ENCODE measurements at places on chromosomes 5 and 9.

DNA sequence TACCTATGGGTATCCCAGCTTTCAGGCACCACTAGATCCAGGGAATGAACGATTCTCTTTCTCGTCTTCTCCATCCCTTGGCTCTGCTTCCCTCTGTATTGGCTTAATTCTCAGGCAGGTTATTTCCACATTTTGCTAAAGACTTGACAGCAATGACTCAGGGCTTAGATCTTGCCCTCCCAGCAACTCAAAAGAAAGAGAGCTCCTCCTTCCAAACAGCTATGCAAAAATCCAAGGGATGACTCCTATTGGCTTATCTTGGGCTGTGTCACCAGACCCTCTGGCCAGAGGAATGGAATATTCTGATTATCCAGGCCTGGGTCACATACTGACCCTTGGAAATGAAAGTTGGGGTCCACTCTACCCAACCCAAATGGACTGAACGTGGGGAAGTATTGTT is 270.2 kb downstream of the NTRK2 start:
- DNase-seq = no peak

DNA sequence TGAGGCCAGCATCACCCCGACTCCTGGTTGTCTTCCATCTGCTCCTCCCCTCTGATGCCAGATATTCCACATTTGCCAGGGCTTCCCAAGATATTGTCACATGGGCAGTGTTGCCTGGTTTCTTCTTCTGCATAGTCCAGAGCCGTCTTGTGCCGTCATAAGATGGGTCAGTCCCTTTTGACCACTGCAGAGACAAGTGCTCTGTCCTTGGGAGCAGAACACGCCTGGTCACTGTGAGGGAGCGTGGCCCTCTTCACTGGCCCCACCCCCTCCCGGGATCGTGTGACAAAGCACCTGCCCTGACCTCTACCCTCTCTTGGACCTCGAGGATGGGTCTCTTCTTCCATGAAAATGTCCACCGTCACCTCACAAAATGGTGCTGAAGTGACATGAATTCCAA is 41.6 kb downstream of the UBE2QL1 start:
- no peak for DNase-seq

DNA sequence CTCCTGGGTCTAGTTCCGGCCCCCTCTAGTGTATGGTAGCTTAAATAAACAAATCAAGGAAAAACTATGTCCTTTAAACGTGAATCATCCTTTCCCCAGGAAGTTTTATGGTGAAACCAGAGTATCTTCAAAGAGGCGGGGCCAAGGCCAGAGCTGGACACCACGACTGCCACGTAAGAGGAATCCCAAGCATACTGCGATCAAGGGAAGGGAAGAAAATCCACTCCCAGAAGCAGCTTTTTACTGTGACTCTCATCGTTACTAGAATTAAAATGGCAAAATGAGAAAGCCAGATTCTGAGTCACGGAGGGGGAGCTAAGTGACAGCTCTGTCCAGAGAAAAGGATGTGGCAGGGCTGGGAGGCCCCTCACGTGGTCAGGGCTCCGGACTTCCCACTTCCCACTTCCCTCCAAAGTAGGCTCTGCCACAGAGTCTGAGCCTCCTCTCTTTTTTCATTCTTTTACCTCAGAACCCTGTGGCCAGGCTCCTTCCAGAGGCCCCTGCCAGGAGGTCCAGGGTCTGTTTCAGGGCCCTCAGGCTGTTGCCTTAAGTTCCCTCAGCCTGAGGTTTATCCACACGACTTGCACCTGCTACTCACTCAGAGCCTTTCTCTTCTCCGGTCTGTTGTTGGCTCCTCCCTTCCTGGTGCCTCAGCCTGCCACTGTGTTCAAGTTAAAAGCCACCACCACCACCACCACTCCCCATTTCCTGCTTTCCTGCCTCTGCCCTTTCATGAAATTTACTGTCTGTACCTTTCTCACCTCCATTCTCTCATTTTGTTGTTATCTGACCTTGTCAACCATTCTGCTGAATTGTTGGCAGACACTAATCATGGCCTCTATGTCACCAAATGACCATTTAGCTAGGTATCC is 1.4 kb upstream of the GLRX start:
- no peak for DNase-seq

- DNase-seq = no peak
Measured at GRCh38 chr9:18067548-18068120, 406.3 kb upstream of the ADAMTSL1 start.

DNA sequence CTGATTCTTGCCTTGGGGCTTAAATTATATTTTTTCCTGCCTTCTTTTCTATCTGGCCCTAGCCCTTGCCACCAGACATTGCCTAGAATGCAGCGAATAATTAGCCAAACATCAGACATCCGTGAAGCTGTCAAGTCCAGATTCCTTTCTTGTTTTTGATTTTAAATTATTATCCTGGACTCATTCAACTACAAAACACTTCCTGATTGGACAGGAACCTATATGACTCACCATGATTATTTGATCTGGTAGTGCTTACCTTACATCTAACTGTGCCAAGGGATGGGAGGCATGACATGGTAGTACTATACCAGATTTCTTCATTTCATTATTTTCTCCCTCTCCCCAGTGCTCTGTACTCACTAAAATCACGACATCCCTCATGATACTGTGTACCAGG is 829.6 kb downstream of the TLR4 start:
- DNase-seq = no peak

DNA sequence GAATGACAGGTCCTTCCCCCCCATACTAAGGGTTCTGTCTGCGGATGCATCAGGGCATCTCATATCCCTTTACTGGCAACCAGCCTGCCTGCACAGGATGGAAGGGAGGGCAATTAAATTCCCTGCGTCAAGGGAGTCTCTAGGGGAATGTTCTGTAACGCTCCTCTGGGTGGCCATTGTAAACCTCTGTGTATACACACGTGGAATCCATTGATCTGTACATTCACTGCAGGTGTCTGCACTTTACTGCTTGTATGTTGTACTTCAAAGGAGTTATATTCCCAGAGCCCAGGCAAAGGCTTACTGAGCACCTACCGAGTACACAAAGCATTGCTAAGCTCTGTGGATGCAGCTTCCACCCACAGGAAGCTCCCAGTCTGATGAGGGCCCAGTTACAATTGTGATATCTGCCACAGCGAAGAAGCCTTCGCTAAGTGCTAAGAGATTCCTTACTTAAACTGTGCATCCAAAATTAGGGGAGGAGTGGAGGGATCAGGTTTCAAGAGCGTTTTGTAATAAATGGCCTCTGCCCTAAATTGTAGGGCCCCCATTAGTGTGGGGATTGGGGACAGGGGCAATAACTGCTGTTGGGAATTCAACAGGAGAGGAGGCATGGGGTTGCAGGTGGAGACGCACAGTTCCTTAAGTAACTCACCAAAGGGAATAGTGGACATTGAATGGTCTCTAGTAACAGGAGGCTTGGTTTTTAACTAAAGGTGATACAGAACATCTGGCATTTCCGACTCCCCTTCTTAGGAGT is 1.5 kb upstream of the RETREG1 start:
- DNase-seq = no peak

DNA sequence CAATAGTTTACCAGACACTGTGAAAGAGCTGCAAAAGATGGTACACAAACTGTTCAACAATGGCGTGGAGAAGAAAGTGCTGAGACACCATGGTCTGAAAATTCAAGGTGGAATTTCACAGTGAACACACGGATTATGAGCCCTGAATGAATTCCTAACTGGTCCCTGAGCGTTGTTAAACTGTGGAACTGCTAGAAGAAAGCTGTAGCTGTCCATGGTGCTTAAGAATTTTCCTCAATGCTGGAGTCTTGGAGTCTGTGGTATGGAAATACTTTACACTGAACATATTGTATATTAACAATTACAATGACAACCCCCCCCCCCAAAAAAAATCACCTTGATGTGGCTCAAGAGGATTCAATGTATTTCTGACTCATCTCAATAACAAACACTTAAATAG is 68.5 kb downstream of the SLC24A2 start:
- DNase-seq = no peak

- peak; percentile 22 for DNase-seq
Measured at GRCh38 chr5:132777209-132778069, at the start of gene SEPTIN8. TSS of gene SEPTIN8 (minus strand) at chr5:132777239. CDS start at chr5:132777137, 102 bp downstream.

DNA sequence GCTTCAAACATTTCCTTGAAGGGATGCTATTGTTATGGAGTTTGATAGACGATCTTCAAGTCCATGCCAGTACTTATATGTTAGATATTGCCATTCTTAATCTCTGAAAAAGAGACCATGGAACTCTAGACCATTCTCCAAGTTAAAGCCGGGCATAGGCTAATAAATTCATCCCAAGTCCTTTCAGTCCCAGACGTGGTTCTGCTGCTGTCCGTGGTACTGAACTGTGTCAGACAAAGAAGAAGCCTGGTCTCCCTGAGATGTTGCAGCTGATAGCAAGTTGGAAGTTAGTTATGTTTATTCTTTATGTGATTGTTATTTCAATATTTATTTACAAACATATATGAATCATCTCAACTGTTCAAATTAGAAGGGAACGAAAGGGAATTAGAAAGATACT is 158.7 kb downstream of the NMUR2 start:
- DNase-seq = no peak

DNA sequence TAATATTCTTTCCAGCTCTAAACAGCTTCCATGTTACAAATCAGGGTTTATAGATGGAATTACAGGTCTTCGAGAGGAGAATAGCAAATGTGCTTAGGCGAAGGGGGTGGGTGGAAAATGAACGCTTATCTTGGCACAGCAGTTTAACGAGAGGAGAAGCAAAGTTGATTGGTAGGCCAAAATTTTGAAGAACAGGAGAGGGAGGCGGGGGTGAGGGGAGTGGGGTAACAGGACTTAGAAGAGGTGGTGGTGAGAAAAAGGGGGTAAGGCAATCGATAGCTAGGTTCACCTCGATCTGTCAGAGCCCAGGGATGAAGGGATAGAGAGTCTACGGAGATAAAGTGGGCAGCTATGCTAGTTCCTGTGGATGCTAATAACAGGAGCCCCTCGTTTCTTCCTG is 764 bp downstream of the ANKRA2 start:
- no peak for DNase-seq

DNA sequence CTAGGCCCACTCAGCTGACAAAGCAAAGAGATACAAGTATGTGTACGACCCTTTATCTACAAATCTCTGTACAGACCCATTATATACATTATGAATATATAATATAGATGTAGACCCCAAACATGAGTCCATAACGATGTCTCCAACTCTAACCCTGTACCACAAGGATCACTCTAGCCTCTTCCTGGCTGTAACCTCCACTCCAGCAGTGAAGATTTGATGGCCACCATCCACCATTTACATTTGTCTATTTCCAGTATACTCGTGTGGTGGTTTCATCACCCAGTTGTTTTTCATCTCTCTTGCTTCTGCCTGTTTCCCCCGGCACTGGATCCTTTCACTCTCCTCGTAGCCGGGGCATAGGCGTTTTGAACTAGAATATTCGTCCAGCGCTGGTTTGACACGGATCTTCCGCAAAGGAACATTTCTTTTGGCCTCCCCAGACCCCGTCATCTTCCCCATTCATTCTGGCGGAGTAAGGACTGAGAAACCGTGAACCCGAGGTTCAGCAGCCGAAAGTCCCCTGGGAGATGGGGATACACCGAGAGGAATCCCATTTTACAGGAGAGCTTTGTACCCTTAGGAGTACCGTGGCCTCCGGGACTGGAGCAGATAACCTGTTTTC is 828 bp upstream of the TRIO start:
- no peak for DNase-seq

- no peak for DNase-seq
Measured at GRCh38 chr9:133090187-133090586, 28.4 kb downstream of the CEL start.

- no peak for DNase-seq
Measured at GRCh38 chr5:178740181-178740557, 9.7 kb upstream of the ZNF354A start.

GRCh38 chr9:129414993-129415941 is 205.6 kb downstream of the C9orf50 start:
- DNase-seq = no peak

DNA sequence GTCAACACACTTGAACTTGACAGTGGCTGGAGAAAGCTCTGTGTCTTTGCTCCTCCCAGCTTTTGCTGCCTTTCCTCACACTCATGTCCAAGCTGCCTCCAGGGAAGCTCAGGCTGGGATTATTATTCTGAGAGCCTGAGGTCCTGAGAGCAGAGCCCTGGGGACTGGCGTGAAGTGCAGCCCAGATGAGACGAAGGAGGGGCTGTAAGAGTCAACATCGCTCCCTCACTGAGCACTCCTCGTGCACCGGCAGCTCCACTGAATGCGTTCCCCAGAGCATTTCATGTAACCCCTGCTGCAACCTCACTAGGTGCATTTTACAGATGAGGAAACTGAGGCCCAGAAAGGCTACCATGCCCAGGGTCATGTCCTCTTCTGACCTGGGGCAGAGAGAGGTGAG is 63.5 kb upstream of the PHYKPL start:
- no peak for DNase-seq

- DNase-seq = no peak
Measured at GRCh38 chr9:1473956-1474634, 423.9 kb downstream of the DMRT2 start.

DNA sequence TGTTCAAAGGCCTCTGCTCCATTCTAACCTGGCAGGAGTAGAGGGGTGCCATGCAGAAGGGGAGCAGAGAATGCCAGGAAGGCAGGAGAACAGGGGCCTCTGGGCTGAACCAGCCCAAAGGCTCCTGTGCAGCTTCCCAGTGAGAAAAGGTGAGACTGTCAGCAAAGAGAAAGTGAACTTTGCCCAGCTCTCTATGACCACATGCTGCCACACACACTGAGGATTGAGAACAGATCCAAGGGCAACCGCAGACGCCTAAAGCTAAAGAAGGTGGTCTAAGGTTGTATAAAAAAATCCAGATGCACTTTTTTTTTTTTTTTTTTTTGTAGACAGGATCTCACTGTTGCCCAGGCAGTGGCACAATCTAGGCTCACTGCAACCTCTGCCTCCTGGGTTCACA is 51.4 kb downstream of the ALDH7A1 start:
- DNase-seq = no peak

DNA sequence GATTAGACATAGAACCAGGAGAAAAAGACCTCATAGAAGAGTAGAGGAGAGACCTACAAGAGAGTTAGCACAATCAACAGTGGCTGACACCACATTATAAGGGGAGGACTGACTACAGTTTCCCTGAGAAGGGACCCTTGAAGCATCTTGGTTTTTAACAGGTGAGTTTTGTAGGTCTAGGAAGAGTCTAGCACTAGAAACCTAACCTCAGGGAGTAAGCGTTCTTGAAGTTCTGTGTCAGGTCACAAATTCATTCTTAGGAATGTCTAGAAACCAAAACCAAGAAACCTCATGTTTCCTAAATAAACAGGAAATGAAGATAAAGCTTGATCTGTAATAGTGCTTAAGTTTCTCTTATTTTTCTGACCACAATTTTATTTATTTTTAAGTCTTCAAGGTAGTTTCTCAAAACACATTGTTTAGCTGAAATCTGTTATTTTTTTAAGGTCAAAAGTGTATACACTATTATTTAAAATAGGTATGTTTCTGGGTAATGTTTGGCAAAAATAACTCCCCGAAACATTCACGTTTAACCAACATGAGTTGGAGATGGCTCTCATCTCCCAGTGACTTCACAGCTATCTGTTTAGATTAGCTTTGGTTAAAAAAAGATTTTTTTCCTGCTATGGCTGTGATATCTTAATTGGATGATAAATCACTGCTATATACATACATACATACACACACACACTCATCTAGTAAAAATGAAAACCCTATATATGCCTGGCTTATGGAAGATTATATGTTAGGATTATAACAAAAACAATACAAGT is 37.1 kb downstream of the MAP3K1 start:
- DNase-seq = no peak

All from stimulated activated CD8-positive, alpha-beta memory T cell treated with anti-CD3 and anti-CD28 coated beads, Interleukin-15, amount 100 ng/mL, for 24 hours (primary cell).